NCI-H2171 (cell line): ENCODE measurements at places on chromosomes 2 and 18.
A peak's percentile ranks its signal among the peaks of the same experiment; 100 is the strongest.

DNA sequence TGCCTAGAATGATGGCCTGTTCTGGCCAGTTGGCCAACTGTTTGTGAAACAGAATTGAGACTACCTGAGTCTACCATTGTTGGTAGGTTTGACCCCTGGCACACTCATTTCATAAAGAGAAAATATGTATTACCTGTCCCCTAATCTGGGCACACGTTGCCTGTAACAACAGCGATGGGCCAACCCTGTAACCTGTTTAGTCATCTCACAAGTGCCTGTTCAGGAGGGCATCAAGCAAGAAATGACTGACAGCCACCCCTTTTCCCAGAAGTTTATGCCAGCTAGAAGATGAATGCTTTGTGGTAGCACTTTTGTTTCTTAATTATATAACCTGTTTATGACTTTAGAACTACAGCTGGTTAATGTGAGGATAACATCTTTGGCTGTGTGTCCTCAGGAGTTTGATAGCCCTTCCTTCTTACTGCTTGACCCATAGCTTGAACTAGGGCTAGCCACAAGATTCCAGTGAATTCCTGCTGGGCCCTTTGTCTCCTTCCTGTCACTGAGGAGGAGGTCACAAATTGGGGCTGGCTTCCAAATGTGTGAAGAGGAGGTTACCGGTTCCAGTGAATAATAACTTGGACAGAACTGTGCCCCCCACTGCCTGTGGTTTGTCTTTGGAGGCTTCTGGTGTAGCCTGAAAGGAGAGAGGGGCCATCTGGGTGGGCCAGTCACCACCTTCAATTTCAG is 273.9 kb upstream of the EPAS1 start:
- no peak for DNase-seq

GRCh38 chr18:26544451-26544850 is 3.9 kb downstream of the KCTD1 start:
- no peak for DNase-seq

DNA sequence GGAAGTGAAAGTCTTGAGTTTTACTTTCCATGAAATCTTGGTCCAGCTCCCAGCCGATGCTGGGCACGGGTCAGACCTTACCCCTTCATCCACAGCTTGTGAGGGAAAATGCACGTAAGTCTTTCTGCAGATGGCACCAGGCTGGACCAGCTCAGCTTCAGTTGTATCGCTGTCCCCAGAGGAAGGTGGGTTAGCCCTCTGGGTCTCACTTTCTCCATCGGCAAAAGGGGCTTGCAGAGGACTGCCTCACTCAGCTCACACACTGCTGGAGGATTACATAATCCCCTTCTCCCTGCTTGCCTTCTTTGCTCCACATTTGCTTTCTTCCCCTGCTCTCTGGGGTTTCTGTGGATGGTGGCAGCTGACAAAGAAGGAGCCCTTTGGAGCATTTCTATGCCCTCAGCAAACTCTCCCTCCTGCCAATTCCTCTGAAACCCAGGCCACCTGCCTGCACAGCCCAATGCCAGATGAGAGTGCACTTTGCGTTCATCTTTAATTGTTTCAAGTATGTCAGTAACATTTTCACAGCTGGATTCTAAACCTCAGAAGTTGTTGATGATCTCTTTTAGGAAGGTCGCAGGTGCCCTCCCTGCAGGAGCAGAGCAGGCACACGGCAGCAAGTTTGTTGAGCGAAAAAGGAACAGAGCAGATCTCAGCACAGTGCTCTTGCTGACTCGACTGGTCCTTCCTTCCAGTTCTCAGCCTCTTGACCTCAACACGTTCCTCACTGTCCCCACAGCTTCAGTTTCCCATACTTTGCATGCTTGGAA is 155.6 kb upstream of the GLI2 start:
- no peak for DNase-seq

DNA sequence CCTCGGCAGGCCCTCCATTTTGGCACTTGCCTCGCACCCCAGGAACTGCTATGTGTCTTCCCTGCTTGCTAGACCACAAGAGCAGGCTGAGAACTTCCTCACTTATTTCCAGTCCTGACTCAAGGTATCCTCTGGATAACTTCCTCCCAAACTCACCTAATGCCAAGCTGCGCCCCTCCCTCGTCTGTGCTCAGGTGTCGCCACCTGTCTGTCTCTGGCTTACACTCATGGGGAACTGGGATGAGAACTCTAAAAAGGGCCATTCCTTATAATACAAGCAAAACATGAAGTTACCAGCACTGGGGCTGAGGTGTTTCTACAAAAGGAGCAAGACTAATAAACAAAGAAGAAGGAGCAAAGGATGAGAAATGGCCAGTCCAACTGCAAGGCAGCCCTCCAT is 191.5 kb upstream of the RMP24 start:
- no peak for DNase-seq

GRCh38 chr2:96806468-96807126 is 9.5 kb upstream of the CNNM3 start:
- DNase-seq, result no peak

DNA sequence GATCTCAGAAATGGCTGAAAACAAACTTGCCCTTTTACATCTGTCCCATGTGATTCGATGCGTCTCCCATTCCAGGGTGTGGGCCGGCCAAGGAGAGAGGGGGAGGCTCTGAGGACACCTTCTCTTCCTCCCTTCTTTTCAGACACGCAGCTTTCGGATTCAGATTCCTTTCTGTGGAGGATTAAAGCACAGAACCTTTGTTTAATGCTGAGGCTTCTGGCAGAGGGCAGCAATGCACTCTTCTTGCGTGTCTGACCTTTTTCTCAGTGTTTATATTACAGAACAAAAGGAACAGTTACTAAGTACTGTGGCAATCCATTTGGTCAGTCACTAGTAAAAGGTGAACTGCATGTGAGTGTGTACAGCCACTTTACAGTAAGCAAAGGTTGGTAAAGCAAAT is 268.9 kb upstream of the CCDC68 start:
- no peak for DNase-seq

GRCh38 chr2:5076599-5076998 is 615.6 kb upstream of the SOX11 start:
- DNase-seq, result peak; percentile 35

- no peak for DNase-seq
Observed at GRCh38 chr2:176646033-176646615, 376.9 kb downstream of the MTX2 start.

- no peak for DNase-seq
Observed at GRCh38 chr18:29594493-29594892, 1417.6 kb upstream of the CDH2 start.
